ENCODE measurements at places on chromosomes 4 and X. TPM values are rescaled to one million over a fixed set of nuclear protein-coding genes. Genes with fewer than 3 reads are reported as not detected.

DNA sequence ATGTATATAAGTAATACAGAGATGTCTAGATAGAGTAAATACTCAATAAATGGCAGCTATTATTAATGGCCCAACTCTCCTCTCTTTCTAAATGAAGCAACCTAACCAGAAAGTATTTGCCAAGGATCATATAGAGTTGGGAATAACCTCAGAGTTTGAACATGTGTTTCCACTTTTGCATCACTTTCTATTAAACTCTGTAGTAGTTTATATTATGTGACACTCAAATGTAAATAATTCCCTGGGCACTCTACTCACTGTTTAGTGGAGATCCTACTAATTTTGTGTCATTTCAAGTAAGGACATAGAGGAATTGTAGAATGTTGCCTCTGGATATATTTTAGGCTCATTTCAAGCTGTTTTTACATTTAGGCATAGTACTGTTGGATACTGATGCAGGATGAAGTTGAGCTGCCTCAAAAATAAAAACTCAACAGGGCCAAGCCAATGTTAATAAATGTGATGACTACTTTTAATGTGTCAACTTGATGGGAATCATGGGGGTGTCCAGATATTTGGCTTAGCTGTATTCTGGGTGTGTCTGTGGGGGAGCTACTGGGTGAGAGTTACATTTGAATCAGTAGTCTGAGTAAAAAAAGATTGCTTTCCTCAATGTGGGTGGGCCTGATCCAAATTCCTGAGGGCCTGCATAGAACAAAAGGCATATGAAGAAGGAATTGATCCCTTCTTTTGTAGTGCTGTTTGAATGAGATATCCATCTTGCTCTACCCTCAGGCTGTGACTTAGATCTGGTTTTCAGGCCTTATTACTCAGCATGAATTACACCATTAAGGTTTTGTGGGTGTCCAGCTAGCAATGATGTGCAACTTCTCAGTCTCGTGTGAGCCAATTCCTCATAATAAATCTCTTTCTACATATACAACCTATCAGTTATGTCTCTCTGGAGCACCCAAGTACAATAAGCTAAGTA, 1368.2 kb downstream of the STIM2 start:
- DNase-seq = no peak

LUZP4 gene
- not detected for total RNA-seq

- DNase-seq = no peak
Measured at GRCh38 chrX:110000847-110001713, 1.8 kb upstream of the TMEM164 start.

CSAG3 gene
- not detected for total RNA-seq

DNA sequence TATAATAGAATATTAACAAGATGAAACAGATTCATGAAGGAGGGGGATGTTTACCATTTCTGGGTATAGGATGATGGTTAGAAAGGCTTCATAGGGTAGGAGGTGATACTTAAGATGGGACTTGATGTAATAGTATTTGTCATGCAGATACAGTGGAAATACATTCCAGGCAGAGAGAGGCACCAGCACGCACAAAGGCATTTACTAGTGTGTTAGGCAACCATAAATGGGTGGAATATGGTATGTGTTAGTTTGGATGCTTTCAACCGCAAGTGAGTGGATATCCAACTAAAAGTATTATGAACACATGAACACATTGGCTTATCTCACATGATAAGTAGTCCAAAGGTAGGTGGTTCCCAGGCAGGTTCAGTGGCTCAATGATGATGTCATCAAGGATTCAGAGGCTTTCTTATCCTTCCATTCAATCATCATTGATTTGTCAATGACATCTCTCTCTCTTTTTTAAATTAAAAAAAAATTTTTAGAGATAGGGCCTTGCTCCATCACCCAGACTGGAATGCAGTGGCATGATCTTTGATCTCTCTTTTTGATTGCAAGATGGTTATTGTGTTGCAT, 12.7 kb upstream of the STARD8 start:
- no peak for DNase-seq

NPFFR2 gene
- total RNA-seq = 0.05 TPM

DNA sequence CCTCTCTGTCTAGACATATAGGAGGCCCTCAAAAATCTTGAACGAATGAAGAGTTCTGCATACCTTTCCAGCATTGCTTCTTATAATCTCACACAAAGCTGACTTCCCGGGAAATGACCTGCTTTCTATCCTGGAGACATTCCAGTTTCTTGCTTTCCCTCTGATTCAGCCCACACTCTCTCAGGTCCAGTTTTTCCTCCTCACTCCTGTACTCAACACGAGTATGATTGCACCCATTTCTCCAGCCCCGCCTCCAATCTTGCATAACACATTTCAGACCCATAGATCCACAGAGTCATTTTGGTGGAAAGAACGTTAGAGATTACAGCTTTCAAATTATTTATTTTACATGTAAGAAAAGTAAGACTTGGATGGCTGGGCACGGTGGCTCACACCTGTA, 127.5 kb upstream of the TLR3 start:
- no peak for DNase-seq

DNA sequence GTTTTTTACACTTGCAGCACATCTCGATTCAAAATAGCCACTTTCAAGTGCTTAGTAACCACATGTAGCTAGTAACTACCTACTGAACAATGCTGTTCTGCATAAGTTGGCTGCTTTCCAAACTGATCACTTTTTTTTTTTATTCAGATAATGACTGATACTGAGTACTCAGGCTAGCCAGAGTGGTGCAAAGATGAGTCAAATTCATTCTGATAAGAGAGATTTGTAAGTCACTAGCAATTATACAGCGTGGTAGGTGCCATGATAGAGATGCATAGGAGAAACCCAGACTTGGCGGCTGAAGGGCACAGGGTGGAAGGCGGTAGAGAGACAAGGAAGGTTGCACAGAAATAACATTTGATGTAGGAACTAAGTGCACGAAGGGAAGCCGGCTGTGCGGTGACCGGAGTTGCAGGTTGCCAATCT, 357 bp upstream of the IGBP1 start:
- no peak for DNase-seq

DNA sequence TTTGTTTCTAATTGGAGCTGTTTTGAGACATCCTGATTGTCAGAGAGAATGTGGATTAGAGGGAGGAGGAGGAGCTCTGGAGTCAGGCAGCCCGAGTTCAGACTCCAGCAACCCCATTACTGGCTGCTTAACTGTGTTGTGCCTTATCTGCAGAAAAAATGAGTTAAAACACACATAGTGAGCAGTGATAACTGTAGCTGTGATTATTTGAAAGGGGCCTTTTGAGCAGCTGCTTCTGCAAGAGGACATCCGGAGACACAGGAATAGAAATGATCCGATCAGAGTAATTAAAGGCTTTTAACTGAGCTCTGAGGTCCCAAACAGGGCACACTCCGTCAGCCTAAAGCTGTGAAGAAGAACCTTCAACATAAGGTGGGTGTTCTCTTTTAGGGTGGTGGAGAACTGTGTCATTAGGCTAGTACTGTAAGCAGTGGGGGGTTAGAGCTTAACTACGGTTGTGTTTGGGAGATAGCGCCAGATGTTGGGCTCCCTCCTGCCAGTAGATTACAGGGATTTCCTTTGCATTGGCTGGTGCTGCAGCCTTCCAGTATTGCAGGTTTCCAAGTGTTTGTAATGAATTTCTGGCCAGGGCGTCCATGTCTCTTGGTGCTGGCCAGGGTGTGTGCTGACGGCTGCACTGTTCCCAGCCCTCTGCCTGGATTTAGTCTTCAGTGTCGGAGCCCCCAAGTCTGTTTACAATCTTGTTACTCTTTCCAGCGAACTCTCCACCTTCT, 24.3 kb downstream of the ADD1 start:
- no peak for DNase-seq

DNA sequence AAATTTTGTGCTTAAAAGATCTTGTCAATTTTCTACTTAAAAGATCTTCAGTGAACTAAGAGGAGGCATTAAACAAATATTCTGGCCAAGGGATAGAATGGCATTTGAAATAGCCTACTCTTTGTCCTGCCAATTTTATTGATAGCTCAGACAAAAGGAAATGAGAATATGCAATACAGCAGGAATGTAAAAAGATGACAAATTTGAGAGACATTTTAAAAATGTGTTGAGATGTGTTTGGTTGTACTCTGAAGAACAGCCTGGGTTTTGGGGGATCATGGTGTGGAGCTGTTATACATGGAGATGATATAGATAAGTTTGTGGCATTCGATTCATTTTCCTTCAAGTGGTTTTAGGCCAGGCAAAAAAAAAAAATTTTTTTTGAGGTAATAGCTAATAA, 11.6 kb upstream of the MAD2L1 start:
- DNase-seq = no peak

Measured in liver (tissue), 10 donors.